ENCODE measurements at places on chromosomes 16 and 17. TPM values are rescaled to one million over a fixed set of nuclear protein-coding genes. Genes with fewer than 3 reads are reported as not detected.
A peak's percentile ranks its signal among the peaks of the same experiment; 100 is the strongest.

DNA sequence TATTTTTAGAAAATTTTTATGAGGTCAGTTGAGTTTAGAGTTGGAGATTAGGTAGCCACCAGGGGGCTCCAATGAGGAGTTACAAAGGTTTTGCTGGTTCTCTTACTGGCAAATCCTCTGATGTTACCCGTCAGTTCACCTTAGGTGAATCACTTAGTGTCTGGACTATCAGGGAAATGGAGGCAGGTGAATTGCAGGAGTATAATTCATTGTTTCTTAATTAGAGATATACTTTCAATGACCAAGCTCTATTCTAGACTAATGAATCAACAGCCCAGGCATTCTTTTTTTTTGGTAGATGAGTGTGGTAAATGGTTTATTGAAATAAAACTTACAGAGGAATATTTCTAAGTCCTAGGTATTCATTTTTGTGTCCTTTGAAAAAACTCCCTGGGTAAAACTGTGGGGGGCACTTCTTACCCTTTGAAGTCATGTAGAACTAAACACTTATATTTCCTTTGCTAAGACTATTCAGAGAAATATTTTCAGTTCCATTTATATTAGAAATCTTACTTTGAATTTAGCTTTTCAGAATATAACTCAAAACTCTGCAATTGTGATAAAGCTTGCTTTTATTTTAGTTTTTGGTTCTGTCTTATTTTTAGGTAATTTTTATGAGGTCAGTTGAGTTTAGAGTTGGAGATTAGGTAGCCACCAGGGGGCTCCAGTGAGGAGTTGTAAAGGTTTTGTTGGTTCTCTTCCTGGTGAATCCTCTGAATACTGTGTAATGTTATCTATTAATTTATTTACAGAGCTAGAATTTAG, 17.7 kb downstream of the PSMD11 start:
- peak; percentile 54 for DNase-seq

Gene ETV4
- 49.8 TPM for total RNA-seq

Gene SMTNL2
- total RNA-seq: not detected

- no peak for DNase-seq
These were observed 39.4 kb upstream of the CDH5 start for GRCh38 chr16:66326991-66327513.

Gene PRPF8
- 108 TPM for total RNA-seq

GRCh38 chr17:54096216-54096615, 273.5 kb downstream of the KIF2B start:
- DNase-seq: no peak

DNA sequence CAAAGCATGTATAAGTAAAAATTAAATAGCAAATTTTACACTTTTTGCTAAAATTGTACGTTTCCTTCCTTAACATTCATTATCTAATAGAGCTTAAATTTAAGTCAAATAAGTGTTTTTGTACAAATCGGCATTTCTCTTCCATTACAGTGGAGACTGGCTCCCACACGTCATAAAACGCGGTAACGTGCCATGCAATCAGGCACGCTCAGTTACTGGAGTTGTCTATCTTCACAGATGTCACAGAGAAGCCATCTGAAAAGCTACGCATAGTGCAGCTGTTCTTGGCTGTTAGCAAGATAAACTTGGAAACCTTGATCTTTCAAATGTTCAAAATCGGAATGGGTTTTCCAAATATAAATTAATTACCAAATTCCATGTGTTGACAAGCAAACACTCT, 165.3 kb downstream of the STX8 start:
- no peak for DNase-seq

GRCh38 chr16:72705801-72706200, 342.1 kb downstream of the ZFHX3 start:
- DNase-seq: no peak

GRCh38 chr17:58693208-58693607, 806 bp downstream of the RAD51C start:
- peak; percentile 3 for DNase-seq

DNA sequence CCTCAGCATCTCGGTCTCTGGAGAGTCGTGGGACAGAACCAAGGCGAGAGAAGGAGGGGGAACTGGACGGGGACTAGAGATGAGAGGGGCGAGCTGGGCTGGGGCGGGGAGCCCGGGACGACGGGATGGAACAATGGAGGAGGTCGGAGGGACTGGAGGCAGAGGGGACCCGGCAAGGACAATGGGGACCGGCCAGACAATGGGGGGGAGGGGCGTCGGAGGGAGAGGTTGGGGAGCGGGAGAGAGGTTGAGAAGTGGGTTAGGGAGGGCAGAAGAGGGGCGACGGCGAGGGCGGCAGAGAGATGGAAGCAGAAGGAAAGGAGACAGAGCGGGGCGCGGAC, 719 bp downstream of the NGFR start:
- DNase-seq: no peak

GRCh38 chr17:50014471-50015088, 19.6 kb upstream of the DLX3 start:
- DNase-seq: no peak

Gene SLC43A2
- total RNA-seq: 3.7 TPM

Gene CCL13
- not detected for total RNA-seq

Gene SLC35G3
- not detected for total RNA-seq
